ENCODE measurements at places on chromosomes 4 and X. TPM values are rescaled to one million over a fixed set of nuclear protein-coding genes. Genes with fewer than 3 reads are reported as not detected.

PRDM8 gene
- 5.9 TPM for total RNA-seq

CFI gene
- total RNA-seq, result 32.1 TPM

NAP1L2 gene
- 0.48 TPM for total RNA-seq

UCHL1 gene
- 33.1 TPM for total RNA-seq

SPIN2A gene
- total RNA-seq, result 1.3 TPM

AKAP4 gene
- not detected for total RNA-seq

PABPC1L2B gene
- total RNA-seq, result not detected

AFF2 gene
- 41.0 TPM for total RNA-seq

C1QTNF7 gene
- 2.6 TPM for total RNA-seq

MTNR1A gene
- not detected for total RNA-seq

FAM47E gene
- 6.1 TPM for total RNA-seq

GLOD5 gene
- 0.66 TPM for total RNA-seq

C4orf36 gene
- 6.6 TPM for total RNA-seq

STPG2 gene
- 1.6 TPM for total RNA-seq

- DNase-seq, result no peak
Measured at GRCh38 chr4:29276150-29276549, 1444.0 kb upstream of the PCDH7 start.

GRCh38 chrX:114210879-114211278 lies 373.0 kb upstream of the HTR2C start:
- DNase-seq, result no peak

GRCh38 chr4:150348079-150348478 lies 233.9 kb upstream of the MAB21L2 start:
- no peak for DNase-seq

DNA sequence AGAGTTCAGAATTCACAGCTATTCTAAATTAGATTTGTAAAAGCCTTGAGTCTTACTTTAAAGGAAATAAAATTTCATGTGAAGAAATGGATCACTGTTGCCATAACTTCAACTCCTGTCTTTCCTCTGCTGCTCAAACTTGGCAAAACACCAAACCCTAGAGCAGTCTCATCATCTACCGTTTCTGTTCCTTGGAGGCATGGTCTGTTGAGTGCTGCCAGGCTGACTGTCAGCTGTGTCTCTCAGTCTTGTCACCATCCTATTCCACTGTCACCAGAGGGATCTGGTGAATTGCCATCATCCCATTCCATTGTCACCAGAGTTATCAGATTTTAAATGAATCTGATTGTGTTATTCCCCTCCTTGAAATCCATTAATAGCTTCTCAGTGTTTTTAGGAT lies 55.6 kb downstream of the STIM2 start:
- no peak for DNase-seq

DNA sequence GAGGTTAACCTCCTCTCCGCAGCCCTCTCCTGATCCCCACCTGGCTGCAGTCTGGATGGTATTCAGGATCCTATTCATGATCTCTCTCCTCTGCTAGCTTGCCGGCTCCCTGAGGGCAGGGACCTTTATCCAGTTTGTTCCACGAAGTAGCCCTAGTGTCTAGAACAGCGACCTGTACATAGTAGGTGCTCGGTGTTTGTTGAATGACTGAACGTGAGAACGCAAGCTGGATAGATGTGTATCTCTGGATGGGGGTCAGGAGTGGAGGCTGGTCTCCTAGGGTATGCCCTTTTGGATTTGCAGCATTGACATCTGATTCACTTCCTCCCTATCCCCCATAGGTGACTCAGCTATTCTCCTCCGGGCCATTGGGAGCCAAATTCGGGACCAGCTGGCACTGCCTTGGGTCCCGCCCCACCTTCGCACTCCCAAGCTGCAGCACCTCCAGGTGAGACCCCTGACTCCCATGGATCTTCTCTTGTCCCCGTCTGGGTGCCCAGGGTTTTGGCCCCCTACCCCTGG lies 7.3 kb downstream of the CCDC22 start:
- no peak for DNase-seq

GRCh38 chr4:46386570-46386969 lies 3.4 kb downstream of the GABRA2 start:
- DNase-seq, result no peak

DNA sequence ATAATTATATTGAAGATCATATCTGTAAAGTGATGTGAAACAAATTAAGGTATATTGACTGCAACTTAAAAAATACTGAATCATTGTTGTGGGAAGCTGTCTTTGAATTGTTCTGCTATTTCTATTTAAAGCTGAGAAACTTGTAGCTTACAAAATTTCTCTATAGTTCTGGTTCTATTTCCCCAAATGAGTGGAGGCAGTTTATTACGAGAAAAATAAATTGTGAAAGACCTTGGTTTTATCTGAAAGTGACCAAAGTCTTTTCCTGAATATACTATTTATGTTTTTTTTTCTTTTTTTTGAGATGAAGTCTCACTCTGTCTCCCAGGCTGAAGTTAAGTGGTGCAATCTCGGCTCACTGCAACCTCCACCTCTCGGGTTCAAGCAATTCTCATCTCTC lies 165.4 kb downstream of the SH3BGRL start:
- no peak for DNase-seq

GRCh38 chr4:169823685-169824084 lies 65.9 kb upstream of the HPF1 start:
- DNase-seq, result no peak

GRCh38 chrX:53435997-53436396 lies 1.8 kb upstream of the HSD17B10 start:
- DNase-seq, result peak; percentile 59
